ENCODE measurements at places on chromosomes 1 and 21.

DNA sequence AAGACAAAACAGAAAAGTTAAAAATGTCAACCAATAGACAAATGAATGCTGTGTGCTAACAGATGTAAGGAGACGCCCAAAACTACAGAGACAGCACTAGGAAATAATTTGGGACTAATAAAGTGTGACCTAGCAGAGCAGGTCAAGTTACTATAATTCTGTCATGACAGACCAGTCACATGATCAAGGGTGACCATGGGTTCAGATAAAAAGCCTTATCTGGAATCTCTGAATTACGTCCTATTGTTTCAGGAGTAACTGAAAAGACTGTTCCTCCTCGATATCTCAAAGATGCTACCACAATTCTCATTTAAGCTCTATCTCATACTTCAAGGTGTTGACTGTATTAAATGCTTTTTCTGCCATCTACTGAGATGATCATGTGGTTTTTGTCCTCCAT is 31.6 kb downstream of the PARP1 start:
- no peak for DNase-seq

- no peak for DNase-seq
Measured at GRCh38 chr1:33012165-33012564, 24.5 kb downstream of the AK2 start.

GRCh38 chr1:213415691-213416380 is 364.8 kb downstream of the RPS6KC1 start:
- no peak for DNase-seq

GRCh38 chr1:219066098-219066497 is 107.6 kb upstream of the LYPLAL1 start:
- DNase-seq, result no peak

DNA sequence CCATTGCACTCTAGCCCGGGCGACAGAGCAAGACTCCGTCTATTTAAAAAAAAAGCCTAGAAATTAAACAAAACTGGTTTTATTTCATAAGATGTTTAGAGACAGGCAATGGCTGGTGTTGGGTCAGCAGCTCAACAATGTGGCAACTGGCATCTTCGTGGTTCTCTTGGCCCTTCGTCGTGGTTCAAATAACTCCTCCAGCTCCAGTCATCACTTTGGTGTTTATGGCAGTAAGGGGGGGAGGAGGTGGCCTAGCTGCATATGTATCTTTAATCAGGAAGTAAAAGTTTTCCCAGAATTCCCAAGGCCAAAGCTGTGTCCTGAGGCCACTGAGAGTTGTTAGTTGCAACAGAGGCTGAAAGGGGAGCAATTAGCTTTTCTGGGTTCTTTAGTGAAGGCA is 13.0 kb upstream of the LTN1 start:
- DNase-seq, result no peak

GRCh38 chr1:15460708-15461095 is 4.2 kb downstream of the CELA2A start:
- no peak for DNase-seq
